Esophagus muscularis mucosa (tissue), 4 donors: ENCODE measurements at places on chromosomes 4 and X. TPM values are rescaled to one million over a fixed set of nuclear protein-coding genes. Genes with fewer than 3 reads are reported as not detected.

Gene ART3
- 17.8 TPM for total RNA-seq

- DNase-seq: no peak
Observed at GRCh38 chrX:42119076-42119475, 195.7 kb upstream of the CASK start.

Gene PLAC1
- total RNA-seq: not detected

DNA sequence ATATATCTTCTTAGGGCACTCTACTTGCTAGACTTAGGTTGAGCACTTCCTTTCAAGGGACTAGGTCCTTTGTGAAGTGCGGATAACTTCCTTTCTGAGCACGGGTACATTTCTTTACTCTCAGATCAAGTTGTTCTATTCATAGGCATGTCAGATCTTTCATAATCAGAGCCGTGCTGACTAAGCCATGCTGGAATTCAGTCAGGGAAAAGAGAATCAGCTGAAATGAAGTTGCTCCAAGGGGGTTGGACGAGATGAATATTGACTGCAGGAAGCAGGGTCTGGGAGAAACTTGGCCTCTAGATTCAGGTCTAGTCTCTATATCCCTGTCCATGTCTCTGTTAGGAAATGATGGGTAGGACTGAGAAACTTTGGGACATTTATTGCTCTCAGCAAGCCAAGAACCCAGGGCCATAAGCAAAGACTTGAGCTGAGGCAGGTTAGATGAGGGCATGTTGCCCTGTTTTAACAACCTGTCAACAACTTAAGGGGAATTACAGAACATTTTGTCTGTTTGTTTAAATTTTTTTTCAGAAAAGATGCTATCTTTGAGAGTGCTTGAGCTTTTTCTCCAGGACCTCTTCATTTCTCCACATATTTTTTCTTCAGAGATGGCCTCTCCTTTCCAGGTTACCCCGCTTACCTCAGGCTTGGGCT, 28.3 kb downstream of the AREG start:
- DNase-seq: no peak

DNA sequence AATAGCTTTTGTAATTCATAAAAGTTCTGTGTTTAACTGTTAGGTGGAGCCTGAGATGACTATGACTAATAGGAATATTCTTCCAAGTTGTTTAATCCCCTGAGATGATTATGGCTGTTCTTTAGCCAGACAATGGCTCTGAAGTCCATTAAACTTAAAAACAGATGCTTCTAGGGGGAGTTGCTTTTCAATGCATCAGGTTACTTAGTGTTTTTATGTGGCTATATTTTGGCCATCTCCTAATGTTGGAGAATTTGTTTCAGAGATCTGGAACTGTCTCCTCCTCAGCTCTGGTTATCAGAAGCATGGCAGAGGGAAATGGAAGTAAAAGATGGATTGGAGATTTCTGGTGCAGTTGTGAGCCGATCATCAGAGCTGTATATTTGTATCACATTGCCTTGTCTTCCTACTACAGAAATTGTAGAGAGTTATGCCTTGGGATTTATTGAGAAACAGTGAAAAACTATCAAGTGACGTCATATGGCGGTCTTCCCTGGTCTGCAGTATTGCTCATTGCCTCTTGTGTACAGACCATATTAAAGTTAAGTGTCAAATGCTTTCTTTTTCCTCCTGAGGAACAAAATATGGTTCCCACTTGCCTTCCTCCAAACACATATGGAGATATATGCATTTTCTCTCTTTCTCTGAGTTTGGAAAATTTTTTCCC, 29.8 kb downstream of the SGMS2 start:
- no peak for DNase-seq

Gene RHOH
- 3.6 TPM for total RNA-seq

Gene PPP2R2C
- total RNA-seq: 1.2 TPM

GRCh38 chr4:186104114-186104889, at the start of gene FAM149A:
Gene FAM149A, plus strand, starts transcription at chr4:186104704.
- no peak for DNase-seq

- no peak for DNase-seq
Observed at GRCh38 chrX:42735250-42735649, 42.7 kb downstream of the PPP1R2C start.

Gene ADGRG4
- 0.17 TPM for total RNA-seq

DNA sequence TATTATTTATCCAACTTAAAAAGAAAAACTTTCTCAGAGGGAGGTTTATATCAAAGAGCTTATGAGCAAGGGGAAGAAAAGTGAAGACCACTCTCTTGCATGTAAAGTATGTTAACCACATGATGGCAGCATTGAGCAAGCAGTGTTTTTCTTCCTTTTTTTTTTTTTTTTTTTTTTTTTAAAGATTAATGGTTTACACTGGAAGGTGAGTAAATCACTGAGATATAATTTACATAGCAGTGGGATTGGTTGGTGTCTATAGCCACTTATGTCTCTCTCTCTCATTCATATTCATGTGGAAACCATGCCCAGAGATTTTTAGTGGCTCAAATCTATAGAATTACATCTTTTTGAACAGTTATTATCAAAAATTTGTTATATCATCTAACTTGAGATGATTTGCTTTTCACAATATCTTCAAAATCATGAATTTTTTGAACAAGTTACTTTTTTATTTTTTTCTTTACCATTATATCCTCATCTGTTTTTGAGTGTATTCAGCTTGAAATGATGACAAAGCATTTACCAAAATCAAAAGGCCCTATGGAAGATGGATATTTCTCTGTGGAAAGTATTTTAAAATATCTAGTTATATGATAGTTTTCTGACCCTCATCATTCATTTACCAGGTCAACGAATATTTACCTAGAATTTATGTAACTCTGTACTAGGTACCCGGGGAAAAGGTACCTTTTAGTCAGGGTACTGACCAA, 31.6 kb downstream of the MTHFD2L start:
- no peak for DNase-seq

DNA sequence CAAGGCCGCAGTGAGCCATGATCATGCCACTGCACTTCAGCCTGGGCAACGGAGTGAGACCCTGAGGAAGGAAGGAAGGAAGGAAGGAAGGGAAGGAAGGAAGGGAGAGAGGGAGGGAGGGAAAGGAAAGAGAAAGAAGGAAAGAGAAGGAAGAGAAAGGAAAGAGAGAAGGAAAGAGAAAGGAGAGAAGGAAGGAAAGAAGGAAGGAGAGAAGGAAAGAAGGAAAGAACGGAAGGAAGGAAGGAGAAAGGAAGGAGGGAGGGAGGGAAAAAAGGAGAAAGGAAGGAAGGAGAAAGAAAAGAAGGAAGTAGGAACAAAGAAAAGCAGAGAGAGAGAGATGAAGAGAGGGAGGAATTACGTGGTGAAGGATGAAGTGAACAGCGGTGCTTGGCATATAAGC, 30.4 kb downstream of the PRPS1 start:
- no peak for DNase-seq

DNA sequence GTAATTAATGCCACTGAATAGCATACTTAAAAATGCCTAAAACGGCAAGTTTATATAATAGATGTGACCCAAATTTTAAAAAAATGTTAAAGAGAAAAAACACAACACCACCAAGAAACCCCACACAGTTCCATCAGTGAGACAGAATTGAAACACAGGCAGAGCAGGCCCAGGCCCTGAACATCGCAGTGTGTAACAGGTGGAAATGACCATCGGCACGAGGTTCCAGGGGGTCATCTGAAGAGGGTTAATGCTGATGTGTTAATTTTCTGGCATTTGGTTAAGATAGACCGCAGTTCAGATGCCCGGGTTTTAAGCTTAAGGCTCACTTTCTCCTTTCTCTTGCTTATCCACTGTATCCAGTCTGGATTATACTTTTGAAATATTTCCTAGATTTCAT, 66.8 kb downstream of the ANAPC4 start:
- DNase-seq: no peak

- no peak for DNase-seq
Observed at GRCh38 chrX:40083120-40083978, 14.4 kb downstream of the BCOR start.

- no peak for DNase-seq
Observed at GRCh38 chrX:69093960-69094871, 71.0 kb downstream of the PJA1 start.

DNA sequence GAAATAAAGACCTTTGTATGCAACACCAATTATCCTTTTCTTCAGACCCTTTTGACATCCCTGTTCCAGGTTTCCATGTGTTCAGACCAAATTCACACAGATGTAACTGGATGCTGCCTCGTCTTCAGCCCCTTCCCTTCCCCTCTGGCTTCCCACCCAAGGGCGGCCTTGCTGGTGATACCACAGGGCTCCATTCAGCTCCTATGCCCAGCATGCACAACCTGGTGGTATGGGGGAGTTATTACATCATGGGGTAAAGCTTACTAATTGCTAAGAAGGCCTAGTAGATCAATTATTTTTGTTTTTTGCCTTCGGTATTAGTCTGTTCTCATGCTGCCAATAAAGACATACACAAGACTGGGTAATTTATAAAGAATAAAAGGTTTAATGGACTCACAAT, 317.0 kb upstream of the CXXC4 start:
- DNase-seq: no peak

Gene GPC3
- total RNA-seq: 7.6 TPM

GRCh38 chr4:94131212-94131611, 76.5 kb upstream of the SMARCAD1 start:
- DNase-seq: no peak

DNA sequence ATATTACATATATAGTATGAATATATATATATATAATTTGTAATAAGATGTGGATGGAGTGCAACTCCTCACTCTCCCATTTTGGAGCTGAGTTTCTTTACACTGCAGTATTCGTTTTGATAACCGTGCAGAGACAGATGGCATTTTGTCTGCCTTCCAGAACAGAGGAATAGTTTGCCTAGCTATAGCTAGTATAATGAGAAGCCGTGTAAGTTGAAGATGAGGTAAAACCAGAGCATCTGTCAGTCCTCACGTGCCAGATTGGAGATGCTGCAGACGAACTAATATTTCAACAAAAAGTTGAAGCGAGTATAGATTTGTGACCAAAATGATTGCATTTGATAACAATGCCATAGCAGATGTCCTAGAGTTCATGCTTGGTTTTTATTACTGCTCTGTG, 180.6 kb downstream of the FMR1NB start:
- no peak for DNase-seq

Gene USP27X
- 2.9 TPM for total RNA-seq

Gene GAGE12H
- not detected for total RNA-seq

Gene NALF2
- total RNA-seq: not detected

Gene CCNB3
- total RNA-seq: not detected

DNA sequence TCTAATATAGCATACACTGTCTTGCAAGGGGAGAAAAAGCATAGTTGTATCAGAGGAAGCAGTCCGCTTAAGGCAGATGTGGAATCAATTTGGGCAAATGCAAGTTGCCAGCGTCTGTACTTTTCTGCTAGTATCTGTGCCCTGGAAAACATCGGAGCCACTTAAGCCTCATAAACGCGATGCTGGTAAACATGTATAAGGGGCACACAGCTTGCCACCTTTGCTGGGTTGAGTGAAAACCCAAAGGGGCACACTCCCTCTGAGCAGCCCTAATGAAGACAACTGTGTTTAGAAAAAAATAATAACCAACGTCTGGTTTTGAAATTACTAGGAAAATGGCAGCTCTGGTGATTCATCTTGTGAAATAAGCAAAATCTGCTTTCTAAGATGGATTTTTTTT, 24.3 kb downstream of the SMIM20 start:
- DNase-seq: no peak

DNA sequence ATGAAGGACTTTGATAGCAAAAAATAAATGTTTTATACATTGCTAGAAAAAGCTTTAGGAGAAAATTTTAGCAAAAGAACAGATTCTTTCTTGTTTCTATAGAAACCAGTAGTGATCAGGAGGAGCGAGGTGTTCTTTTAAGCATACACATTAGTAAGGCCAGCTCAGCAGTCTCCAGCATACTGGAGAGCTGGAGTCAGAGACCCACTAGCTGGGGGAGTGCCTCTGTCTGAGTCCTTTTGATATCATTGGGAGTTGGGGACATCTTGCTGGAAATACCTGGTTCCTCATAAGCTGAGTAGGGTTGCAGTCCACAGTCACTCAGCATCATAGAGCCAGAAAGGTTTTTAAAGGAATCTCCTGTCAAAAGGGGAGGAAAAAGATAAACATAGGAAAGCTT, 67.4 kb downstream of the AFF2 start:
- DNase-seq: no peak

DNA sequence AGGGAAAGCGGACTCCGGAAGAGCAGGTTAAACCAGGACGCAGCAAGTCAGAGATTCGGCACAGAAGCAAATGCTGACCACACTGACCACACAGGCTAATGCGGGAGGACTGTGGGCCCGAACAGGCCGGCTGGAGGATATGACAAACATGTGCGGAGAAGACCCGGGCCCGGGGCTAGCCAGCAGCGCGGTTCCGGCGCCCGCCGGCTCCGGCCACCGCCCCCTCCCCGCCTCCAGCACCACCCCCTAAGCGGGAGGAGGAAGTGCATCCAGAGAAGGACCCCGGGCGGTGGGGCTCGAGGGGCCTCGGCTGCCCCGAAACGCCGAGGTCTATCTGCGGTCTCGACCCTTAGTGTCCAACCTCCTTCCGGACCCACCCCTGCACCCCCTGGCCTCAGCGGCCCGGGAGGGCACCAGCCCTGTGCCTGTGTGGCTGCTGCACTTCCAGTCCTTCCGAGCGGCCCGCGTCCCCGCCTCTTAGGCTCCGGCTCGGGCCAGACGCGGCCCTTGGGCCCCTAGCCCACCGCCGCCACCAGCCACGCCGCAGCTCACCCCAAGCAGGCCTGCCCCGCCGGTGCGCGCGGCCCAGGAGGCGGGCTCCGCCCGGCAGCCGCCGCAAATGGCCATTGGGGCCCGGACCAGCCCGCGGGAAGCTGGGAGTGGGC, 2.1 kb downstream of the ELOVL6 start:
- DNase-seq: no peak

Gene CFI
- 10.6 TPM for total RNA-seq

Gene FAM47A
- total RNA-seq: not detected

DNA sequence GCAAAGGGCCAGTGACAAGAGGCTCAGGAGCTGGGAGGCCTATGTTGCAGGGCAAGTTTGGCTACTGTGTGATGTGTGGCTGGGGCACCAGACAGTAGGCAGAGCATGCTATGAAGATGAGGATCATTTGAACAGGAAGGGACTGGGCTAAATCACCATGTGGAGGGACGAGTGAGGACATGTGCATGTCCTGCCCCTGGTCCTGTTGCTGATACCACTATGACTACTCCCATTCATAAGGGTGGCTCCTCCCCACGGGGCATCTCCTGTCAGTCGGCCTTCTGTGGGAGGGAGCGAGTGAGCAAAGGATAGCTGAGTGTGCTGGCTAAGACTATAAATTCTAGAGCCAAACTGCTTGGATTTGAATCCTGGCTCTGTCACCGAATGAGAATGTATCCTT, 139.2 kb downstream of the TMEM164 start:
- DNase-seq: no peak

DNA sequence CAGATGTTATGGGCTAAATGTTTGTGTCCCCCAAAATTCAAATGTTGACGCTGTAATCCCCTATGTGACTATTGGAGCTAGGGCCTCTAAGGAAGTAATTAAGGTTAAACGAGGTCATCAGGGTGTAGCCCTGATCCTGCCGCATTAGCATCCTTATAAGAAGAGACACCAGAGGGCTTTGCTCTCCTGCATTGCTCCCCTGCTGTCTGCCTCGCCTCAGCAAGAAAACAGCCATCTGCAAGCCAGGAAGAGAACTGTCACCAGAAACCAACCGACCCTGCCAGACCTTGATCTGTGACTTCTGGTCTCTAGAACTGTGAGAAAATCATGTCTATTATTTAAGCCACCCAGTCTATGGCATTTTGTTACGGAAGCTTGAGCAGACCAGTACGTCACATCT, 331.9 kb downstream of the DCTD start:
- DNase-seq: no peak

GRCh38 chr4:21184788-21185187, 484.5 kb downstream of the PACRGL start:
- DNase-seq: no peak

GRCh38 chr4:123064390-123064789, 142.0 kb upstream of the NUDT6 start:
- DNase-seq: no peak

GRCh38 chr4:171561419-171561818, 251.8 kb upstream of the GALNTL6 start:
- DNase-seq: no peak
